ENCODE measurements at places on chromosomes 1 and 21. TPM values are rescaled to one million over a fixed set of nuclear protein-coding genes. Genes with fewer than 3 reads are reported as not detected.

KRTAP19-3 gene
- total RNA-seq = not detected

RAB25 gene
- total RNA-seq = not detected

CD1B gene
- total RNA-seq = not detected

ERRFI1 gene
- 51.0 TPM for total RNA-seq

SLC35F3 gene
- not detected for total RNA-seq

HLX gene
- 16.3 TPM for total RNA-seq

C1QA gene
- total RNA-seq = not detected

CNIH3 gene
- 2.0 TPM for total RNA-seq

OVAAL gene
- total RNA-seq = not detected

CERS2 gene
- 87.4 TPM for total RNA-seq

HTR6 gene
- total RNA-seq = not detected

ATP6V1G3 gene
- total RNA-seq = not detected

ST6GALNAC5 gene
- not detected for total RNA-seq

TRIM67 gene
- not detected for total RNA-seq

KRTAP10-12 gene
- not detected for total RNA-seq

RNF223 gene
- total RNA-seq = not detected

PEAR1 gene
- total RNA-seq = 15.8 TPM

CRP gene
- not detected for total RNA-seq

SCCPDH gene
- total RNA-seq = 61.3 TPM

RHD gene
- total RNA-seq = not detected

NUDT4B gene
- 21.8 TPM for total RNA-seq

NR5A2 gene
- total RNA-seq = 2.6 TPM

GPR37L1 gene
- total RNA-seq = not detected

FBXO2 gene
- total RNA-seq = 1.1 TPM

KRTAP21-2 gene
- not detected for total RNA-seq

FCRLA gene
- total RNA-seq = not detected

EFNA3 gene
- 1.9 TPM for total RNA-seq

RGS13 gene
- total RNA-seq = not detected

CRNN gene
- total RNA-seq = not detected

OSCP1 gene
- total RNA-seq = 4.5 TPM

CASZ1 gene
- total RNA-seq = 0.99 TPM

PLEKHA6 gene
- total RNA-seq = 6.8 TPM
